ENCODE measurements at places on chromosomes 3 and 15. TPM values are rescaled to one million over a fixed set of nuclear protein-coding genes. Genes with fewer than 3 reads are reported as not detected.

DNA sequence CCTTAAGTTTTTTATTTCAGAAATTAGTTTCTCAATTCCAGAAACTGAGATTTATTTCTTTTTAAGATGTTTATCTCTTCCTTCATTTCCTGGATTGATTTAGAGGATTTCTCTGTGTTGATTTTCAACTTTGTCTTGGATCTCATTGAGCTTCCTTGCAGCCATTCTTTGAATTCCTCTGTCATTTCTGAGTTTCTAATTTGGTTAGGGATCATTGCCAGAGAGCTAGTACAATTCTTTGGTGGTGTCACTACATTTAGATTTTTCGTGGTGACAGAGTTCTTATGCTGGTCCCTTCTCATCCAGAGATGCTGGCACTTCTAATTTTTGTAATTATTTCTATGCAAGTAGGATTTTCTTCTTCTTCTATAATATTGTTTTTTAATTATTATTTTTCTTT is 691.1 kb upstream of the NAALADL2 start:
- no peak for DNase-seq

DNA sequence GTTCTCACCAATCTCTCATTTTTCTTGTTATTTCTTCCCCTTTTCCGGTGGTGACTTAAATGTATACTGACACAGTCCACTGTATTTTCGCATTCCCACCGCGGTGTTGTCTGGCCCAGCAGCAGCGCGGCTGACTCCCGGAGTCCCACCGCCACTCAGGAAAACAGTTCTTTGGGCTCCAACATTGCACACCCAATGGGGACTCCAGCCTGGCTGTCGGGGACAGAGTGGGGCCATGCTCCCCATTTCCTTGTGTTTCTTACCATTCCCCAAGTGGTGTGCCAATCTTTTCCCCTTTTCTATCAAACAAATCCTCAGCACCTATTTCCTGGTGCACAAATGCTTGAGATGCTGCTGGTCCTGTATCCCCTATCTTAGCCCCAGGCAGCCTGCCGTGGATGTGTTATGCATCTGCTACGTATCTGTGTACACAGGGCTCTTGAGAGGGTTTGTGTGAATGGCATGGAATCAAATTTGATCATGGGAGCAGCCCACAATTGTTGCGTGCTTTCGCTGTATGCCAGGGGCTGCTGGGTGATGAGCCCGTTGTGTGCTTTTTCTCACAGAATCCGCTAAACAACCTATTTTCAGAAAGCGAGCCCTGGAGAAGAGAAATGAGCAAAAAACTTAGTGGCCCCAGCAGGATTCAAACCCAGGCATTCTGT is 219.1 kb upstream of the RGMA start:
- DNase-seq = no peak

DNA sequence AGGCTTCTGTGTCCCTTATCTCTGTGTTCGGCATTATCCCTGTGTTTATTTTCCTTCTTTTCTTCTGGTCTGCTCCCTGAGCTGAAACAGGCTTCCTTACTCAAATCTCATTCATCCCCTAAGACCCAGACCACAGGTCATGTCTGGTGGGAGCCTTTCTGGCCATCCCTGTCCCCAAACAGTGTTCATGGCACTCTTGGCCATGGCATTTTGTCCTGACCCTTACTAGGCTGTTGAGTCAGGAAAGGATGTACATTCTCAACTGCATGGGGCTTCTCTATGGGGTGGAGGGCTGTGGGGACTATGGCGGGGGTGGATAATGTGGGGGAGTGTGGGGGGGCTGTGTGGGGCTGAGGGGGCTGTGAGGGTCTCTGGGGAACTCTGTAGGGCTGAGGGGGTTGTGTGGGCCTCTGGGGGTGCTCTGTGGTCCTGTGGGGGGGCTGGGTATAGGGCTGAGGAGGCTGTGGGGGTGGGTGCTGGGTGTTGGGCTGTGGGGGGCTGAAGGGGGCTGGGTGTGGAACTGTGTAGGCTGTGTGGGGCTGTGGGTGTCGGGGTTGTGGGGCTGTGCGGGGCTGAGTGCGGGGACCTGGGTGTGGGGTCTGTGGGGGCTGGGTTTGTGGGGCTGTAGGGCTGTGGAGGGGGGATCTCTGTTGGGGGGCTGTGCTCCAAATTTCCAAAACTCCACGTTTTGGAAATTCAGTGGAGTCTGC is 64.3 kb downstream of the KLF13 start:
- DNase-seq = no peak

DNA sequence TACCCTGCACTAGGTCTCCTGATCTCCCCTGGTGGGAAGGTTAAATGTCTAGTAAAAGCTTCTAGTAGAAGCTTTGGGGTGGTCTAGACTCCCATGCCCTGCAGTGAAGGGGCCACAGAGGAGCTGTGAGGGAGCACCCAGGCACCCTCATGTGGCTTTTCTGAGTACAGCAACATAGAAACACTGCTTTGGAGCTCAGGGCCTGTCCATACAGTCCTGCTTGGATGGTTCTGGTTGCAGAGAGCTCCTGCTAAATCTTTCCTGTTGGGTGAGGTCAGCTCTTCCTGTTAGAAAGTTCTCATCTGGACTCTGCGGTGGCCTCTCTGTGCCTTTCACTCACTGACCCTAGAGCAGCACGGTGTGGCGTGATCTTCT is 47.8 kb downstream of the GPD1L start:
- no peak for DNase-seq

DNA sequence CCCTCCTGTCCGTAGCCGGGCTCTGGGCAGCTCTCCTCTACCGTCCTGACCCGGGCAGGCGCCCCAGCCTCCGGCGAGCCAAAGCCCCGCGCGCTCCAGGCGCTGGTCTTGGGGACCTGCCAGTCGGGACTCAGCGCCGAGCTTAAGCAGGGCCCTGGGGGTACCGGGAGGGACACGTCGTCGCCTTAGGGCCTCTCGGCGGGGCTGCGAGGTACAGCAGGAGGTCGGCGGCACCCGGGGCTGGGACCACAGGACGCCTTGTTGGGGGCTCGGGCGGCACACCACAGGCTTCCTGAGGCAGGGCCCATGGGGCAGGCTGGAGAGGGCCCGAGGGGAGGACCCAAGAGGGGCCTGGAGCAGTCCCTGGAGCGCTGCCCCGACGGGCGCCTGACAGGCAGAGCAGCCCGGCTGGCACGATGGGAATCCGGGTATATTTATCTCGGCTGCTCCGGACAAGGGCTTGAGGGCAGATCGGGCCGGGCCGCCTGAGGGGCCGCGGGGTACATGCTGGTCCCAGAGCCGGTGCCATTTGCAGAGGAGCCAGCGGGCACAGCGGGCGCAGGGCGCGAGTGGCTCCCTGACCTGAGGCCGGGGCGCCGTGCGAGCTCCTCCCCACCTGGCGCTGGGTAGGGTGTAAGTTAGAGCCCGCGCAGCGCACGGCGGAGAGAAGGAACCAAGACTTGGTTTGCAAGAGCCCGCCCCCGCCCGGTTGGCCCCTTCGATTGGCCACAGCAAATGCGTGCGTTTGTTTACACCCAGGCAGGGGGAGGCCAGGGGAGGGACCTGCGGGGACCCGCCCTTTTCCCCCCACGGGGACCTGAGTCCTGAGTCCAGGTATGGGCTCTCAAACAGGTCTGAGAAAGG is 574 bp downstream of the SLC38A3 start:
- DNase-seq = no peak

- DNase-seq = no peak
Measured at GRCh38 chr3:69553888-69554287, 168.0 kb upstream of the FRMD4B start.

DNA sequence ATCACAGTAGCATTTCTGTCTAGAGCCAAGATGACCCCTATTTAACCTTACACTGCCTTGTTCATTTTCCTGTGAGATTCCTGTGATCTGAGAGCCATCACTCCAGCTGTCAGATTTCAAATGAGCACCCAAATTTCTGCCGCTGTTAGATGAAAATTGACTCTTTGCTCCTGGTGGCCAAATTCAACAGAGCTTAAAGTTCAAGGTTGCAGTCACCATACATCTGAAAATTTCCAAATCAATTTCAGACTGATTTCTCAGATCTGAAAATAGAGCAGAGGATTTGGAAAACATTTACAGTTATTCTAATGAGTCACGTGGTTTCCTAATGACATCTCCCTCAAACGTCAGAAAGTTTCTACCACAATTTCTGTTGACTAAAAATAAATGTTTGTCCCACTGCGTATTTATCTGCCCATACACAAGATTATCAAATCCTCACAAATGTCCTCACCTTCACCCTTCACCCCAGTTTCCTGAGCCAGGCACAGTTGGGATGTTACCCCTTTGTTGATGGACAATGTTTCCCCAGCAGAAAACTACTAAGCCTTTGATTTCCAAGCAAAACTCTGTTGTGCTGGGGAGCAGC is 16.4 kb downstream of the HDC start:
- DNase-seq = no peak

DNA sequence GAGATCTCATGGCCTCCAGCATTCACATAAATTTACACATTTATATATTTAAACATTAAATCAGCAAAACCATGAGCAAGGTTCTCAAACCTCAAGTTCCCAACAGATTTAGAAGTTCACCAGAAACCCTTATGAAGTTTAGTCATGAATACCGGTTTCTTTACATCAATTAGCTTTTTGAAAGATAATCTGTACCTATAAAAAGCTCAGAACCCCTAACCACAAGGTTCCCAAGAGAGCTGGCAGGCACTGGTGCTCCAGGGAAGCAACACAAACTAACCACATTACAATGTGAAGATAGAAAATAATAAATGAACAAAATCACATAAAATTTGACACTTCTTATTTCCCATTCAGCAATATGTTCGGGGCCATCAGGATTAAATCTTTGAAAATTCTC is 150.9 kb downstream of the FBN1 start:
- no peak for DNase-seq

- DNase-seq = no peak
Measured at GRCh38 chr3:11734-12133, 184.8 kb upstream of the CHL1 start.

DNA sequence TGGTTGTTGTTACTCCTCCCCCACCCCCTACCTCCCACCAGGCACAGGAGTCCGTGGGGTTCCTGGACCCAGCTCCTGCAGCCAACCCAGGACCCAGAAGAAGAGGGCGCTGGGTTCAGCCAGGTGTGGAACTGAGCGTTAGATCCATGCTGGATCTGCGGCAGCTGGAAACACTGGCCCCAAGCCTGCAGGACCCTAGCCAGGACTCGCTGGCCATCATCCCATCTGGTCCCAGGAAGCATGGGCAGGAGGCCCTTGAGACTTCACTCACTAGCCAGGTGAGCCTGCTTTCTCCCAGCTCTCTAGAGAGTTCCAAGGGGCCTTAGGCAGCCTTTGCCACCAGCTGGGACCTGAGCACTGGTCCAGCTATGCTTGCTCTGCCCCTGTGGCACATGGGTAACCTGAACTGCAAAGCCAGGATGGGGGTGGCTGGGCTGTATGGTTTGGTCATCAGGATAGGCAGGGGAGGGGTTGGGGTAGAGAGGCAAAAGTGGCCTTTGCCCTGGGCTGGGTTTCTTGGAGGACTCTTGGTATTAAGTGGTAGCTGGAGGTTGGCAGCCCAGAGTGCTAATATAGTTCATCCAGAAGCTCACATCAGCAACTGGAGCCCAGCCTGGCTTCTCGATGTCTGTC is 7.0 kb upstream of the JMJD7 start:
- no peak for DNase-seq

GRCh38 chr15:79474252-79474651 is 42.1 kb downstream of the MINAR1 start:
- DNase-seq = no peak

DNA sequence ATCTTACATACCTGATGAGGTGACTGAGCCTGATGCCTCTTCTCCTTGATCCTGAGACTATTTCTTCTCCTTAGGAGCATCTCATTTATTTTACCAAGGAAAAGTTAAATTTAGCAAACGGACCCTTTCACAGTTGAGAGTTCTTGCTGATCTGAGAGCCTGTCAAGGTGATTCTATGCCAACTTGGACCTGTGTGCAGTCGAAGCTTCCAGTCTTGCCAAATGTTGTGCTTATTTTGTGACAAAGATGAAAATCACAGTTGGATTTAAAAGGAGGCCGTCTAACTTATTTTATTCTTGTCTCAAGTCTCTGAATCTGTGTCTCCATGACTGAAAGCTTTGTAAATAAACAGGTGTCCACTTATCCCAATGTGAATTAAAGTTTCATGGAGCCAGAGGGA is 296.3 kb upstream of the EPHA3 start:
- no peak for DNase-seq

DNA sequence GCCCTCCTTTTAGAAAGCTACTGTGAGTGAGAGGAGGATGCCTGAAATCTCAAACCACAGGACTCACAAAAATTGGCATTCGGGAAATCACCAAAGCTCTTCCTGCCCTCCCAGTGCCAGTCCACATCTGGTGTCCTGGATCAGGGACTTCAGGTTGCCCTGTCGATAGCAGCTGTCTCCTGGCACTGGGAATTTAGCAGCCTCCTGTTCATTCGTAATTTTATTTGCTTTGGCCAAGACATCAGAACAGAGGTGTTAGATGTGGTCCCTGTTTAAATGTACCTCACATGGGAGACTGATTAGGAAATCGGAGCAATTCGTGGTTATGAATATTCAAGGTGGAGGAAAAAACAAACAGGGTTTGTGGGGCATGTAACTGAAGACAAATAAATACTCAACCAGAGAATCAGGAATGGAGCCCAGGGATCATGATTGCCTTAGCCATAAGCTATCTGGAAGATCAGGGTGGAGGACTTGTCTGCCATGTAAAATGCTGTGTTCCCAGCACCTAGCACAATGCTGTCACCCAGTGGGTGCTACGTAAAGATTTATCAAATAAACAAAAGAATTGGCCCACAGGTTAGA is 265.2 kb upstream of the PROK2 start:
- no peak for DNase-seq

- DNase-seq = no peak
Measured at GRCh38 chr3:42550250-42550649, 31.5 kb downstream of the SEC22C start.

- no peak for DNase-seq
Measured at GRCh38 chr15:68012911-68013310, 41.2 kb upstream of the PIAS1 start.

DNA sequence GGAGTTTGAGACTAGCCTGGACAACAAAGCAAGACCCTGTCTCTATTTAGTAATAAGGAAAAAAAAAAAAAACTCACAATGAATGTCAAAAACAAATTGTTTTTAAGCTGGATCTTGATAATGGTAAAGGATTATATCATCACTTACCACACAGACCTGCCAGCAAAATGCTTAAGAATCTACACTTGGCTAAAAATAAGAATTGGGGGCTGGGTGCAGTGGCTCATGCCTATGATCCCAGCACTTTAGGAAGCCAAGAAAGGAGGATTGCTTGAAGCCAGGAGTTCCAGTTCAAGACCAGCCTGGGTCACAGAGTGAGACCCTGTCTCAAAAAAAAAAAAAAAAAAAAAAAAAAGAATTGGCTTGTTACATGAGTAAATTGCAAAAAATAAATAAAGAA is 31.0 kb downstream of the ACAP2 start:
- DNase-seq = no peak

GRCh38 chr3:113062705-113063104 is 71.9 kb downstream of the GTPBP8 start:
- no peak for DNase-seq

The ZBTB20 gene
- total RNA-seq = 4.8 TPM

The FOXP1 gene
- total RNA-seq = 6.7 TPM

The FBXW12 gene
- not detected for total RNA-seq

The SEMA3G gene
- total RNA-seq = 0.10 TPM

The STT3B gene
- 156 TPM for total RNA-seq

The KLHDC8B gene
- total RNA-seq = 2.4 TPM

The HCN4 gene
- not detected for total RNA-seq

Measured in NCI-H460 (cell line).